ENCODE measurements at places on chromosomes 1 and 21.
A peak's percentile ranks its signal among the peaks of the same experiment; 100 is the strongest.

DNA sequence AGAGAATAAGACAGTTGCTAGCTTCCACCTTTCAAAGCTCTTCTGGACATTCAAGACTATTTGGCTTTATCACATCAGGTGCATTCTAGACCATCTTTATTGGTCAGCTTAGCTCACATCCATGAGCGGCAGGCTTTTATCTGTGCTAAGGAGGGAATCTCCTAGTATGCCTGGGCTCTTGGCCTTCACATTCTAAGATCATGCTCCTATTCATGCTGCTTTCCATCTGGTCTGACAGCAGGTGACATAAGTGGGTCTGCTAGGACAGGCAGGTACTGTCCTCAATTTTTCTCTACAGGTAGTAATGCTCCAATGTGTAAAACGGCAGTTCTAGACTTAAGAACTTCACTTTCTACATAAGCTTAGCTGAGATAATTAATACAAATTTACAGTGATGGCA is 39.2 kb upstream of the ADAMTS1 start:
- DNase-seq, result no peak

- DNase-seq, result peak; percentile 99
These were observed 17.0 kb downstream of the NES start for GRCh38 chr1:156659988-156660751.

DNA sequence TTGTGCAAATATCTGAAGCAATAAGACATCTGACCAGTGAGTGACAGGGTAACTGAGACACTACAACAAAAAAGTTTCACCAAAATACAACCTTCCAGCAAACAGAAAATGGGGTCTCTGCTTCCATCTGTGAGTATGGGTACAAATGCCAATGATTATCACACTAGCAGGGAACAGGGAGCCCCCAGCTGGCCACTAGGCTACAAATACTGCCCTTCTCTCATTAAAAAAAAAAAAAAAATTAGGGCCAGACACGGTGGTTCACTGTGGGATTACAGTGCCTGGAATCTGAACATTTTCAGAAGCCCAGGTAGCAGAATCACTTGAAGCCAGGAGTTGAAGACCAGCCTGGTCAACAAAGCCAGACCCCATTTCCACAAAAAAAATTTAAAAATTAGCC is 48.4 kb upstream of the EDARADD start:
- peak; percentile 58 for DNase-seq

DNA sequence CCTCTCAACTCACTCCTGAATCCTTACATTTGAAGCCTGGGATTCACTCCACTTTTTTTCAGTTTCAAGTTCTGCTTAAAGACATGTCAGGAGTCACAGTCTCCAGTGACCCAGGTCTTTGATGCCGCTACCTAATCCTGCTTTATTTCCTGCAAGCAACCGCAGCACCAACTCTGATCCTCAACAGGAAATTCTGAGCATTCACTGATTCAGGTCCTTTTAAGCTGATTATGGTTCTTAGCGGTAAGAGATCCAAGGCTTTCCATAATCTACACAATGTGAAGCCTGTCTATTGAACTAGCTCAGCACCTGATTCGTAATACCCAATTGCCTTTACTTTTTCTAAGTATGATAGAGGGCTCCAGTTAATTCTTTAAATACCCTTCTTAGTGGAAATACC is 43.7 kb upstream of the PIGC start:
- DNase-seq, result no peak

- DNase-seq, result no peak
These were observed 20.7 kb downstream of the ECE1 start for GRCh38 chr1:21269461-21270085.

DNA sequence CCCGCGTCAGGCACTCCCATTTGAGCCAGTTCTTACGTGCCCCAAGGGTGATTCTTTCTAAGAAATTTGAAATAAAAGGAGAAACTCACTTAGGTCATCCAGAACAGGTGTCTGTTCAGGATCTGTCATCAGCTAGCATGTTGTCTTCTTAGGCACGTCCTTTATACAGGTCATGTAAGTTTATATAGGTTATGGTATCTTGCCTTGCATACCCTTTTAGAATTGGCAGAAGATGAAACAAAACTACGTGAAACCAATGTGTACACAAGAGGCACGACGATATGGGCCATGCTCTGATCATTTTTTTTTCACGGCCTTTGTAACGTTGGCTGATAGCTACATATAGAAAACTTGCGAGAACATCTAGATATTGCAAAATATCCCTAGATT is 579 bp upstream of the GTF2B start:
- DNase-seq, result no peak

DNA sequence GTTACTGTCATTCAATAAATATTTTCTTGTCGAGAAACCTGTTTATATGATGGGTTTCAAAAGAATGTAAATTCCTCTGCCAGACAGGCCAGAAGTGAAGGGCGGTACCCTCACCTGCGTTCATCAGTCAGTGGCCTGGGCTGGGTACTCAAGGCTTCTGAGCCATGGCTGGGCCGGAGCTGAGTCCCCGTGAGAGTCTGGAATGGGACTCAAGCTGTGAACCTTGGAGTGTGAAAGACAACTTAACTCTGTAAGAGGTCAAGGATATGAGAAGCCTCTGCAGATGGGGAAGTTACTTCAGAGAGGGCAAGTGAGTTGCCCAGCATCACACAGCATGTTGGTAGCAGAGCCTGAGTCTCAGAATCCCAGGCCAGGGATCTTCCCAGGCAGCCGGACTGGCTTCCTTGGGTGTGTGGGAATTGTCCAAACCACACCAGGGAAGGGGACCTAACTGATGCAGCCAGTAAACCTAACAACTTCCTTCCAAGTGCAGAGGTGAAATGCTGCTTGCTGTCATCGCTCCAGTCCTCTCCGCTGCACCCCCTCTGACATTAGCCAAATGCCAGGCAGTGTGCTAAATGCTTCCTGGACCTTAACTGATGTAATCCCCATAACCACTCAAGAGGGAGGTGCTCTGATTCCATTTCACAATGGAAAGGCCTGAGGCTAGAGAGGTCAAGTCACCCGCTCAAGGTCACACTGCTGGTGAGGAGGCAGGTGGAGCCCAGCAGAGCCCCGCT is 4.8 kb downstream of the DISP3 start:
- no peak for DNase-seq

DNA sequence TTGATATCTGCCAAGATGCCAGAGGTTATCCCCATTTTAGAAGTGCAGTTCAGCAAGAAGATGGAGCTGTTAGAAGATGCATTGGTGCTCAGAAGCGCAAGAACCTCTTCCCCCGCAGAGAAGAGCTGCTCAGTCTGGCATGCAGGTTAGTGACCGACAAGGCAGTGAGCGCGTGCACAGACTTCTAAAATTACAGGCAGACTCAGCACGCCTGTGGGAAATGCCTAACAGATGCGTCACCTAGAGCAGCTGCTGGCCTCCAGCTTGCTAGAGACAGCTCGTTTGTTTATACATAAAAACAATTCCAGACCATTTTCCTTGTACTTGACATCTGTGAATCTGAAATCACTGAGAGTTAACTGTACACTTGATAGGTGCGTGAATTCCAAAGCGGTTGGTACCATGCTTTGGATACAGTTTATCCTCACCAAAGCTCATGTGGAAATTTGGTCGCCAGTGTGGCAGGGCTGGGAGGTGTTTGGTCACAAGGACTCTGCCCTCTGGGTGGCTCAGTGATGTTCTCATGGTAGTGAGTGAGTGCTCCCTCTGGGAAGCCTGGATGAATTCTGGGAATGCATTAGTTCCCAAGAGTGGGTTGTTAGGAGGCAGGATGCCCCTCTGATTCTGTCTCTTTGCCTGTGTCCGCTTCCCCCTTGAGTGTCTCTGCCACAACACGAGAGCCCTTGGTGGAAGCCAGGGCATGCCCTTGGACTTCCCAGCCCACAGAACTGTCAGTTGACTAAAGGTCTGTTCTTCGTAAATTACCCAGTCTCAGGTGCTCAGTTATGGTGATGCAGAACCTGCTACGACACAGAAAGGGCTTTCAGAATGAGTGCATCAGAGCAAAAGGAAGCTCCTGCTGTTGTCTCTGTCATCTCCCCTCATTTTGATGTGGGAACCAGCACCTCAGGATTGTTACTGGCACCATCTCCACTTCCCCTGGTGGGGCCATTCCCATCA is 24.4 kb downstream of the SNAP47 start:
- DNase-seq, result no peak

- DNase-seq, result peak; percentile 79
These were observed 1.0 kb downstream of the ZNF687 start for GRCh38 chr1:151282883-151283725.

- DNase-seq, result no peak
These were observed 2.2 kb downstream of the SPATA6 start for GRCh38 chr1:48469616-48470480.

GRCh38 chr1:117030271-117030877 is 28.8 kb downstream of the CD101 start:
- no peak for DNase-seq

DNA sequence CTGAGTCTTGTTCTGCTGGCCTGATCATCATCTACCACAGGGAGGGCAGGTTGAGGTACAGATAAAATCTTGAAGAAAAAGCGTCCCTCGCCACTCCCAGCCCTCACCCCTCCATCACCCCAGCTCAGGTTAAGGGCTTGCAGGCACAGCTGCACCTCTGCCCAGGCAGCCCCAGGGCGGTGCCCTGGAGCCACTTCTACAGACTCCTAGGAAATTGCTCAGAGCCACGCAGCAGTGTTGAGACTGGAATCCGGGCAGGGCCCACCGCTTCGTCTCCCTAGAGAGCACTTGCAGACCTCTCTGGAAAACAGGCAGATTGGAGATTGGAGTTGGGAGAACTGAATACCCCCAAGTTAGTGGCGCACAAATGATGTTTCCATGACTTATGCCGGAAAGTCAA is 35.3 kb downstream of the VN1R5 start:
- peak; percentile 24 for DNase-seq

DNA sequence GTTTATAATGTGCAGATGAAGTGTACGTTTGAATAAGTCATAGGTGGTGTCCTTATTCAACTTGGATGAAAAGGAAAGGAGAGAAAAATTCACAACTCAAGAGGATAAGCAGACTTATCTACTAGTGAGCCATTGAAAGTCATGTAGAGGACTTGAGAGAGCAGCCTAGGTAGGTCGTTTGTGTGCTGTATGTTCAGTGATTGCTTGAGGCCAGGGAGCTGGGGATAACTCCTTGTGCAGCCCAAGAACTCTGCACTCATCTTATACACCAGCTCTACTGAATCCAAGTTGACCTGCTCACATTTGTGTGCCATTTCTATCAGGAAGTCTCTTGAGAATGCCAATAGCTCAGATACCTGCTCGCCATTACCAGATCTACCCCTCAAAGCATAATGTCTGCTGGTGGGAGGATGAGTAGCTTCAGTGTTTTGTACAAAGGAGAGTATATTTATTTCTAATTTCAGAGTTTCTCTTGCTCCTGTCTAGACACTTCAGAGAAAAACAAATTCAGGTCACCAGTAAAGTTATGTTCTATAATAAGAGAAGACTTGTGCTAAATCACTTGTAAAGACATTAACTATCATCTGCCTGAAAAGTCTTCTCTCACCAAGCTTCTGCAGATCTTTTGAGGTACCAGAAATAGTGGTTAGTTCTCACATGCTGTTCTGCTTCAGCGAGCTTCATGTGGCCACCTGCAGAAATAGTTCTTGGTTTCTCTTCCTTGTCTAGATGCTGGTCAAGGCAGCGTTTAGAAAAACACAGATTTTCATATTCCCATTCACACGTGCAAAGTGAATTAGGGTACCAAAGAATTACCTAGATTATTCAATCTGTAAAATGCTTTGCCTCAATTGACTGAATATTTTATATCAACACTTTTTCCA is 10.8 kb downstream of the S1PR1 start:
- DNase-seq, result no peak

DNA sequence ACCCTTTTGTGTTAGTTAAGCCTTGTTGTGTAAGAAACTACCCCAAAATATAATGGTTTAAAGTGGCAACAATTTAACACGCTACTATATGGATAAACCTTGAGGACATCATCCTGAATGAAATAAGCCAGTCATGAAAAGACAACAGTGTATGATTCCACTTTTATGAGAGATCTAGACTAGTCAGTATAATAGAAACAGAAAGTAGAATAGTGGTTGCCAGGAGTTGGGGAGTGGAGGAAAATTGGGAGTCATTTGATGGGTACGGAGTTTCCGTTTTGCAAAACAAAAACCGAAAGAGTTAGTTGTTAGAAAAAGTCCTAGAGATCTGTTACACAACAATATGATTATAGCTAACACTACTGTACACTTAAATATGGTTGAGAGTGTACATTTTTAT is 16.0 kb upstream of the CHIA start:
- no peak for DNase-seq

- peak; percentile 21 for DNase-seq
These were observed 13.2 kb downstream of the CASP9 start for GRCh38 chr1:15510611-15511405.

Measured in endodermal cell (in vitro differentiated cells).